ENCODE measurements at places on chromosomes 16 and 17.

GRCh38 chr16:58384437-58385055 is 7.7 kb upstream of the GINS3 start:
- DNase-seq = no peak

- DNase-seq = no peak
These were observed 1.9 kb downstream of the PRR15L start for GRCh38 chr17:47955497-47956461.

DNA sequence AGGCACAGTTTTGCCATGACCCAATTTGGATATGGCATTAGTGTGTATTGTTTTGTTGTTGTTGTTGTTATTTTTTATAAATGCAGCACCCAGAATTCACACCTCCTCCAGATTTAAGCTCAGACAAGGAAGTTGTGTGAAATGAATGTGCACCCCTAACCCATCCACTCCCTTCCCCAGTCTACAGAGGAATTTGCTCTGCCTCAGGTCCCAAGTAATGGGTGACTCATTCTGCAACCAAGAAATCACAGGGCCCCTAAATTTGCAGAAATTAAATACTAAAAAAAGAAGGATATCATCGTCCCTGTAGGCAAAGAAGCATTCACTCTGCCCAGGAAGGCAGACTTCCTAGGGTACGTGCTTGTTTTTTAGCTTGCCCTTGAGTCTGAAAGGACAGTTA is 62.3 kb downstream of the CLEC16A start:
- no peak for DNase-seq

DNA sequence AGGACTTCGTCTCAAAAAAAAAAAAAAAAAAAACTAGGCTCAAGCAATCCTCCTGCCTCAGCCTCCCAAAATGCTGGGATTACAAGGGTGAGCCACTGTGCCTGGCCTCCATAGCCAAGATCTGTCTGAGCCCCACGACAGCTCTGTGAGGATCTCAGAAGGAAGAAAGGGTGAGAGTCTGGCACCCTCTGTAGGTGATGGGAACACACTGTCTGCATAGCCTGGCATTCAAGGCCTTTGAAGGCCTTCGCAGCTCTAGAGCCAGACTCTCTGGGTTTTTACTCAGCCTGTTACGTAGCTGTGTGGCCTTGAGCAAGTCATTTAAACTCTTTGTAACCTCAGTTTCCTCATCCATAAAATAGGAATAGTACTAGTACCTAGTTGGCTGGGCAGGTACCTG is 6.3 kb upstream of the XPO6 start:
- no peak for DNase-seq

DNA sequence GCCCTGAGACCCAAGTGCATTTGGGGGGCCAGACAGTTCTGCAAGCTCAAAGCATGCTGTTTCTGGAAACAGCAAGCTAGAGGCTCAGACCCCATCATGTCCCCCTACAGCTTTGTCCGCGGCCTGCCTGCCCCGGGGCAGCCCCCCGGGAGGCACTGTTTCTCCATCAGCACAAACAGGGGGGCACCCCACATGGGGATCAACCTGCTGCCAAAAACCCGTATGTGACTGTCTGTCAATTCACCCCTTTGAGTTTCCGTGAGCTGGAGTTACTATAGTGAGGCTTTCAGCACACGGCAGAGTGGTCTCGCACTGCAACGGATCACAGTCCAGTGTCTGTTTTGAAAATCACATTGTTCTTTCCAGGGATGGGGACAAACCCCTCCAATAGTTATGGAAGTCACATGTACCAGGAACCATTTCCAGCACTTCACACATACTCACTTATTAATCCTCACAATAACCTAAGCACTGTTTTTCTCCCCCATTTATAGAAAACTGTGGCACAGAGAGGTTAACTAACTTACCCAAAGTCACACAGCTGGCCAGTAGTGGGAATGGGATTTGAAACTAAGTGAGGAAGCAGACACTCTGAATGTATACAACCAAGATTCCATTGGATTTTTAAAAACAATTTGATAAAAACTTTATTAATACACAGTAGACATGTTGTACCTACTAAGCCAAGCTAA is 269.0 kb downstream of the C16orf95 start:
- DNase-seq = no peak

DNA sequence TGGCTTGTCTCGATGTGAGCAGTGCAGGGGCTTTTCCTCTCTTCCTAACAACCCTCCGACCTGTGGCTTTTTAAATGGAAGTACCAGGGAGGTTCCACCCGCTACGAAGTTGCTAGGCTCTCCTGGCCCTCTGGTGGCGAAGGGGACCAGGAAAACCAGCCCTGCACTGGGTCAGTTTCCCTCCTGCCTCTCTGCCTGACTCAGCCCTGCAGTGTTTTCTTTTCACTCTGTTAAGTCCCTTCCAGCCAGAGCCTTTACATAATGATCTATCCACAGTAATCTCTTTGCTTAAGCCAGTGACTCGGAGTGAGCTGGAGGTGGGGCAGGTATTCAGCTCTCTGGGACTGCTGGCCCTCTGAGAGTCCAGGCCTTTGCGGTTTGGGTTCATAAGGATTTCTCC is 331.3 kb upstream of the EEF2KMT start:
- DNase-seq = no peak

- DNase-seq = no peak
These were observed 8.1 kb upstream of the EPX start for GRCh38 chr17:58184308-58184985.

DNA sequence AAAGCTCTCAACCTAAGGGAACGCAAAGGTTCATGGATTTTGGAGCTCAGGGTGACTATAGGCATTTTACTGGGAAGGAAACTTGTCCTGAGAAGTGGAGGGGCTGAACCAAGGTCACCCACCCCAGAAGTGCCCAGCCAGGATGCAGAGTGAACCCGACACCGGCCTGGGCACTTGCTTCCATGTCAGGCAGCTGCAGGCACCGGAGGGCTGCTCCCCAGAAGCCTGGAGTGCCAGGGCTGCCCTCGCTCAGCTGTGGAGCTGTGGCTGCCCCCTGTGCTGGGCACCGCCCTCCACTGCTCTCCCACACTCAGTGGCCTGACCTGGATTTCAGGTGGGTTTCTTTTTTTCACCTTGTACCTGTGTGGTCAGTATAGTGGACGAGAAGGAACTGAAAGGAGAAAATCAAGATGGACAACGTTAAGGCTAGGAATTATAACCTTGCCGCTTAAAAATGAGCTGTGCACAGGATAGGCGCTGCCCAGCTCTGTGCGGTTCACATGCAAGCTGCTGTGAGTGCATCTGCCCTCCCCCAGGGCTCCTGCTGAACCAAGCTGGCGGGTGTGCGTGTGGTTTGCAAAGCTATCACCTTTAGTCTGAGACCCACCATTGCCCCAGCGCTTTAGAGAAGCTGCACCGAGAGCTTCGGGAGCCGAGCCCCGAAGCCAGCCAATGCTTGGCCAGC is 2.2 kb downstream of the MAPK8IP3 start:
- no peak for DNase-seq

GRCh38 chr16:49600976-49601375 is 227.4 kb downstream of the C16orf78 start:
- DNase-seq = no peak

- no peak for DNase-seq
These were observed 2.8 kb downstream of the PRKAR1A start for GRCh38 chr17:68514831-68515635.

GRCh38 chr16:16143931-16144330 is 79.4 kb downstream of the ABCC6 start:
- DNase-seq = no peak

DNA sequence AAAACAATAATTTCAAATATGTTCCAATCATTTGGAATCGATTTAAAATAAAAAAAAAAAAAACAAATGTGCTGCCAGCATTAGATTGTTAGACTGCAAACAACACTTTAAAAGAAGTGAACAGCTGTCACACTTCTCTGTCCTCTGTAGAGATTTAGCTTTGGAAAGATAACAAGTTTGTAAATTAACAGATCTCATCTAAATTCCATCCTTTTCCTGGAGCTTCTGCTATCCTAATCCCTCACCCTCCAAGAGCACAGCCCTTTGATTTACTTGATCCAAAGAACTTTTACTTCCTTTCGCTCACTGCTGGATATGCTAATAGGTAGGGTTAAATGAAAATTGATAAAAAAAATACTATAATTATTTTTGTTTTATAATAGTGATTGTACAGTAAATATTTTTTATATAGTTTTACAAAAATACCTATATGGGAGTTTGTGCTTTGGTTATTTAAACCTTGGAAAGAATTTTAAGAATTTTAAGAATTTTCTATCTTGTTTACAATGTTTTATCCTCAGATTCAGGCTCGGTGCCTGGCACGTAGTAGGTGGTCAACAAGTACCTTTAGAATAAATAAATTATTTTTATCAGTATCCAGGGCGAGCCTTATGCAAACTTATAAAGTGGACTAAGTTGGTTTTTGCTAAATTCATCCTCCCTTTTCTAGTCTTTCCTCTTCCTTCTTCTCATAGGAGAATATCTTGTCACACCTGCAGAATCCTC is 21.6 kb downstream of the MAP2K6 start:
- no peak for DNase-seq

GRCh38 chr17:44981221-44981968 is 13.3 kb upstream of the C1QL1 start:
- peak; percentile 50 for DNase-seq

DNA sequence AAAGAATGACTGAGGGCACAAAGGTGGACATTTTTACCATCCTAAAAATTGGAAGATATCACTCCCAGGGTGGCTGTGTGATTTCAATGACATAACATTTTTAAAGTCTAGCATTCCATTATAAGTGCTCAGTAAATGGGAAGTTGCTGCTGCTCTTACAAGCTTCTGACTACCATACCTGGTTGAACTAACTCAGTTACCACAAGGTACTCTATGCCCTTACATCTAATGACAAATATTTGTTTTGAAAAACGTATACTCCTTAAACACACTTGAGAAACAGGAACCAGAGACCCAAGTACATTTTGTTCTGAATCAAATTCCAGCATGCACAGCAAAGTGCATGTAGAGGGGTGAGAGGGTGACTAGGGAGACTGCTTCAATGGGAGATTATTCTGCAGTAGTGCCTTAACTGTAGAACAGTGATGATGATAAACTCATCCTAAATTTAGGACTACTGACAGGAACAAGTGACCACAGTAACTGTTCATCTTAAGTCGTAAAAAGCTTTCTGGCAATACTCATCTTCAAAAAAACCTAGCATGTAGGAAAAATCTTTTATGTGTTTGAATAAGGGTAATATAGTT is 83.5 kb downstream of the KANSL1 start:
- no peak for DNase-seq

DNA sequence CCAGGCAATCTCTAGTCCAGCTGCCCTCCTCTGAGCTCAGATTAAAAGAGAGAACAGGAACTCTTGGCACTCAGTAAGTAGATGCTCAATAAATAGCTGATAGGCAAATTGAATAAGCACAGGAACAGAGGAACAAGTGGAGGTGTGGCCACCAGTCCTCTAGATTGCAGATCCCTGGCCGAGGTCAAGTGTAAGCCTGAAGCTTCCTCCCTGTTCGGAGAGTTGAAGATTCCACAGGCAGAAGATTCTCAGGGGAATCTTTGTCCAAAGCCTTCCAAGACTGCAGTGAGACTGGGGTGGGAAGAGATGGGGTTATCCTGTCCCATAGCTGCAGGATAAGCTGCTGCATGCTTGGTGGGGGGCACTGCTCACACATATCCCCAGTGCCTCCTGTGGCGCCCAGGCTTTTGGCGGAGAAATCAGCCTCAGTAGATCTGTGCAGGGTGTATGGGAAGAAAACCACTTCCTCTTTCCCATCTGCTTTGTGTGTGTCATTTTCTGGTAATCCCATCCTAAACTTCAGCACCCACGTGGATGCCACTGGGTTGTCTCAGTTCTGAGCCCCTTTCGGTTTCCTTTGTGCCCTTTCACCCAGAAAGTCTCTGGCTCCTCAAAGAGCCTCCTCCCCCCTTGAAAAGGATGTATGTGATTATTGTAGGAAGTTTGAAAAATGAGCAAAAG is 12.1 kb downstream of the CD300A start:
- no peak for DNase-seq

DNA sequence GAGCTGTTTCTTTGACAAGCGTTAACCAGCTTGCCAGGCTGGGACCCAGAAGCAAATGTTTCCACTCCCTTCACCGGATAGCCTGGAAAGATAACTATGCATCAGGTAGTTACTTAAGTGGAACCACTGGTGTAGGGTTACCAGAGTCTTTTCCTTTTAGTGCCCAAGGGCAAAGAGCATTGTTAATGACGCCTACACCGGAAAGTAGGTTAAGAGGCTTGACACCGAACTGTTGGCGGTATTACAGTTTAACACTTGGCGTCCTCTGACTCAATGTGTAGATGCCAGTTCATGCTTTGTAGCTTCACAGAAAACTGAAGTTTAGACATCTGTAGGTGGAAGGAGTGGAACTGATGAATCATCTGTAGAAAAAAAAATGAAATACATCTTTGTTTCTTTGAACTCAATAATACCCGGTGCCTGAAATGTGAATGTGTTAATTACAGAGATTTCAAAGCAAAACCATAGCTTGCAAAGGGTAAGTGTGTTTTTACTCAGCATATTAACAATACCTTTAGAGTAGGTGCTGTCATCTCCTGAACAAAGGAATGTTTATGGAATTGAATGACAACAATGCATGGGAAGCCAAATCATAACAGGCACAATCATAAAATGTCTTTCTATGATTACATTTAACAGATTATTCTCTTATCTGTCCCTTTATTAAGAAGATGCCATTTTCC is 426.7 kb upstream of the SALL1 start:
- no peak for DNase-seq

GRCh38 chr17:4074831-4075495 is 67.9 kb downstream of the ZZEF1 start:
- DNase-seq = no peak

DNA sequence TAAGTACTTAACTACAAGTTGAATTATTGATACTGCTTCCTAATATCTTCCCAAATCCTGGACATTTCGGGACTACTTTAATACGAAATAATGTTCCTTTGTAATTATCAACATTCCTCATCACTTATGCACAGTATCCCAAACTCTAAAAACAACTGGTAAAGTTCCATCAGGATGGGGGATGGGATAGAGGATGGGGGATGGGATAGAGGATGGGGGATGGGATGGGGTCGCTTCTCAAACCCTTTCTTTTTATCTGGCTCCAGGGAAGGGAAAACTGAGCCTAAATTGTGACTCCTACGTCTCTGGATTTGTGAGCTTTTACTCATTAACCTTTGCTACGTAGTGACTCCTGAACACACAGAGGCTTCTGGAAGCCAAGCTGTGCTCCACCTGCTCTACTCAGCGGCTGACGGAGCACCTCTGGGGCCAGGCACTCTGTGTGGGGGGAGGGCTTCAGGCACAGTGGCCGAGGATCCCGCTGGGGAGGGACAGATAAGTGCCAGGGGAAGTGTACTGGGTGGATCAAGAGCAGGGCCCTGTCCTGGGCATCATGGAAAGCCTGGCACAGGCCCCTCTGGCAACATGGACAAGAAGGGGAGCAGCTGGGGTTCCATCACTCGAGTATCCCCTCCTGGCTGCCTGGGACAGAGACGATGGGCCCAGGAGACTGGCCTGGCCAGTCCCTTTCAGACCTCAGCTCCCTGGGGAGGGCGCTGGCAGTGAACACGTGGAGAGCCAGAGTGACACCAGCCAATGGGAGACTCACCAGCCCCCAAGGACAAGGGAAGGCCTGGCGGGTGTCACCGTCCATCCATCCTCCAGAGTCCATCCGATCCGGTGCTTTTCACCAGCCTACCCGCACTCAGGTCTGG is 56.2 kb downstream of the PGS1 start:
- DNase-seq = no peak
